ENCODE measurements at places on chromosomes 16 and 17. TPM values are rescaled to one million over a fixed set of nuclear protein-coding genes. Genes with fewer than 3 reads are reported as not detected.
A peak's percentile ranks its signal among the peaks of the same experiment; 100 is the strongest.

ABCC11 gene
- 0.48 TPM for total RNA-seq

DNA sequence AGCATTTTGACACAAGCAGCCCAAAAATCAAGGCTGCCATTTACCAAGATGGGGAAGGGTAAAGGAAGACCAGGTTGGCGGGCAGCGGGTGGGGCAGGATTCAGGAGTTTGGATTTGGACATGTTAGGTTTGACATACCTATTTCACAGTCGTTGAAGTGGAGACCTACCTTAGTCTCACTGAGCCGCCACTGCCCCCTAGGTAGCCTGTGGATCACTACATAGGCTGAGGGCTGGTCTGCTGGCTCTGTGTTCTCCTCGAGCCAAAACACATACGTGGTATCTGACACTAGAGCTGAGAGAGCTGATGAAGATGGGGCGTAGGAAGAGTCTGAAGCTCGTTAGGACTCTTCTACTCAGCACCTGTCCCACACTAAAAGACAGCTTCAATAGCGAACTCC, 115.1 kb downstream of the HIC1 start:
- DNase-seq: no peak
- no peaks in the 10 kb centered on the region for H3K27me3 ChIP-seq
- H3K4me1 ChIP-seq: peaks cover 40% of the 10 kb centered on the region
- no peak overlapping the region for H3K4me3 ChIP-seq
- H3K27ac ChIP-seq: no peak overlapping the region

DNA sequence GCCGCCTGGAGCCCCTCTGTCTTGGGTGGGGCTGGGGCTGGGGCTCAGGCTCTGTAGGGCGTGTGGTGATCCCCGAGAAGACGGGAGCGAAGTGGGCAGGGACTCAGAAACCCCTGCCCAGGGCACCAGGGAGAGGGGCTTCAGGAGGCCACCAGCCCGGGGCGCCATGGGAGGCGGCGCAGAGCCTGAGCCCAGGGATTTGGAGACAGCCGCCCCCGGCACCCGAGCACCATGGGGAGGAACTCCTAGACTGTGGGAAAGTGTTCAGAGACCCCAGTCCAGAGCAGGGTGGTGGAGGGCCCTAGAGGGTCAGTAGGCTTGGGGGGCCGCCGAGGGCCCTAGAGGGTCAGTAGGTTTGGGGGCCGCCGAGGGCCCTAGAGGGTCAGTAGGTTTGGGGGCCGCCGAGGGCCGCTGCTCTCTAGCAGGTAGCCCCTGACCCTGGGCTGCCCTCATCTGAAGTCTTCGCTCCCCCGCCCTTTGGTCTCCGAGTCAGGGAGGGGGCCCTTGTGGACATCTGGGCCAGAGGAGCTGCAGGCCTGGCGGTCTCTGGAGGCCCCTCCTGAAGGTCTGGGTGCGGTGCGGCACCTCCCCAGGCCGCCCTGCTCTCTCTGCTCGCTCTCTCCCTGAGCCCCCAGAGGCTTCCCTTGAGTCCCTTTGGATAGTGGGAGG, 734 bp downstream of the ARHGDIG start:
- H3K36me3 ChIP-seq: no peaks in the 10 kb centered on the region
- DNase-seq: no peak
- peak overlapping the region; percentile 38 for H3K4me3 ChIP-seq

- DNase-seq: no peak
- H3K27me3 ChIP-seq: peaks cover 12% of the 10 kb centered on the region
- H3K27ac ChIP-seq: no peak overlapping the region
- H3K4me3 ChIP-seq: no peak overlapping the region
These were observed 61.9 kb upstream of the CCL1 start for GRCh38 chr17:34424814-34425491.

DNA sequence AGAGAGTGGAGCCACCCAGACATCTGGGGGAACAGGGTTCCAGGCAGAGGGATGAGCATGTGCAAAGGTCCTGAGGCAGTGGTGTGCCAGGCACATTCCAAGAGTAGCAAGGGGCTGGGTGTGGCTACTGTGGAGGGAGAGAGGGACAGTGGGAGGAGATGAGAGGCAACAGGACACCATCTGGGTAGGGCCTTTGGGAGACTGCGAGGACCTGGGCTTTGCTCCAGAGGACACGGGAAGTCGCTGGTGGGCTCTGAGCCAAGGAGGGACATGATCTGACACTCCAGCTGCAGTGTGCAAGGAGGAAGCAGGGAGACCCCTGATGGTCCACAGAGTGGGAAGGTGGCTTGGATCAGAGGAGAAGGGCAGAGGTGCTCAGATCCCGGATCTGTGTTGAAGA, 56.7 kb upstream of the MED9 start:
- peaks cover 2% of the 10 kb centered on the region for H3K27me3 ChIP-seq
- peaks cover 7% of the 10 kb centered on the region for H3K4me1 ChIP-seq
- no peaks in the 10 kb centered on the region for H3K36me3 ChIP-seq

GRCh38 chr16:57530104-57530521, 6.3 kb downstream of the CCDC102A start:
- peaks cover 57% of the 10 kb centered on the region for H3K4me1 ChIP-seq
- no peak overlapping the region for H3K4me3 ChIP-seq
- no peak for DNase-seq
- H3K36me3 ChIP-seq: peaks cover 11% of the 10 kb centered on the region
- peak overlapping the region; percentile 56 for H3K27ac ChIP-seq
